ENCODE measurements at places on chromosomes 11 and 22.
A peak's percentile ranks its signal among the peaks of the same experiment; 100 is the strongest.

DNA sequence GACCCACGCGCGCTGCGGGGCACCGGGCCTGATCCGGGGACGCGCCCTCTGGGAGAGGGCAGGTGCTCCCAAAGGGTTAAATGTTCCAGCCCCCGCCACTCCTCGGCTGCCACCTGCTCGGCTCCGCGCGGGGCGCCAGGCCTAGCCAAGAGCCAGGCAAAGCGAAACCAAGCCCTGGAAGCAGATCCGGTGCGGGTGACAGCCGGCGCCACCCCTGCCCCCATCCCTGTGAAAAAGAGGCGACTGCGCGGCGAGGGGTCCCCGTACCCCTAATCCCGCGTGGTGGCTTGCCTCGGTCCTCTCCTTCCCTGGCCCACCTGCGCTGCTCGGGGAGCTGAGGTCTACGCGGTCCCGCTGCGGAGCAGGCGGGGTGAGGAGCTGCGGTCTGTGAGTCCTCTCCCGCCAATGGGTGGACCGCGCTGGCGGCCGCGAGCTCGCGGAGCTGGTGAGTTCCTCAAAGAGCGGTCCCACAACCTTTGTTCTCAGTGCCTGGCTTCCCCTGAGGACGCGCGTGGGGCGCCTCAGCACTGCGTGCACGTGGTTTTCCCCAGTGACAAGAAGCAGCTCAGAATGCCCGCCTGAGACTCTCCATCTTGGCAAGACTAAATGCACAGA is at the start of gene ME3:
TSS of gene ME3 (minus strand) at position 610 of the 615 bp plus-strand sequence.
- peak; percentile 91 for DNase-seq

GRCh38 chr11:67357831-67358670 is 4.7 kb upstream of the POLD4 start:
- DNase-seq: no peak

- no peak for DNase-seq
Observed at GRCh38 chr11:35293699-35294098, 125.7 kb downstream of the SLC1A2 start.

DNA sequence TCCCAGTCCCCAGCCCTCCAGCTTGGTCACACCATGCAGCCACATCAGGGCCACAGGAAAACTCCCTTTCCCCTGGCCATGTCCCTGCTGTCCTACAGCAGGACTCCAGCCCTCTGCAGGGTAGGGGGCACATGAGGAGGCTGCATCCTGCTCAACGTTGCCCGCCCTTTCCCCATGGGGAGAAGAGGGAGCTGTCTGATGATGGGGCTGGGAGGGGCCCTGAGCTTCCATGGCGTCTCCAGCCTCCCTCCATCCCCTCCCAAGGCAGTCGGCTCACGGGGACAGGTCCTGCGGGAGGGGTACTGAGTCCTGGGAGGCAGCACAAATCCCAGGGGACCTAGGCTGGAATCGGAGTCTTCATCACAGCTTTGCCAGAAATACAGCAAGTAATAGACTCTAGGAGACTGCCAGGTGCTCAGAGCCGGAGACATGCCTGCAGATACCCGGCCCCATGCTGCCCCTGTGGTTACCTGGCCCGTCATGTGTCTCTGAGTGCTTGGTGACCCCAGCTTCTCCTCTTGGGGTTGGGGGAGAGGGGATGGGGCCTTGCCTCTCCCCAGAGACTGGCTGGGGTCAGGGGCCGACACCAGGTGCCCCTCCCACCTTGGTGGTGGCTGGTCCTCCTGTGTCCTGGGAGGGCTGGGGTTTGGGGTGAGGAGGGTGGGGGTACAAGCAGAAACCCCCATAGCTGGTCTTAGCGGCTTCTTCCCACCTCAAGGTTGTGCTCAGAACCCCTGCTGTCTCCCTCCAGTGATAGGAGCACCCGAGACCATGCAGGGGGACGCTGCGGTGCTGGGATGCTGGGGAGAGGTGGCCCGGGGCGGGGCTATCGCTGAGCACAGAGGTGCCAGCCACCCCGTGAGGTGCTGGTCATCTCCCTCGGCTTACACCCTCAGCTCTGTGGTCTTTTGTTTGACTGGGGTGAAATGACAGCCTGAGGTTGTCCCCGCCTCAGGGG is 2.3 kb downstream of the MRGPRE start:
- no peak for DNase-seq

GRCh38 chr11:24747275-24748251 is 250.7 kb downstream of the LUZP2 start:
- no peak for DNase-seq

DNA sequence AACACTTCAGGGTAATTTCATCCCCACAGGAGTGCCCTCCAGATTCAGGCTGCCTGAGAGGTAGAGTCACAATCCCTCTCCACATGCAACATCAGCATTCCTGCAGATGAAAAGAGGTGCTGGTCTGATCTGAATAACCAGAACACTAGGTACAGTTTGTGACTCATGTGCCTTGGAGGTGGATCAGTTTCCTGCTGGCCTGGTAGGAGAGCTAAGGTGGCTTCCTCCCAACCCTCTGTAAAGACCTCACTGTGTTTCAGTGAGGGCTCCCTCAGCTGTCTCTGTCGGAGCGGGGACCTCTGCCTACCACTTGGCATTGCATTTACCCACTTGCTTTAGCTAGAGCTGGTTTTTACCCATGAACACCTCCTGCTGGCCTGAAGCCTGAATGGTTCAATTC is 7.6 kb downstream of the OR9G1 start:
- DNase-seq: no peak

DNA sequence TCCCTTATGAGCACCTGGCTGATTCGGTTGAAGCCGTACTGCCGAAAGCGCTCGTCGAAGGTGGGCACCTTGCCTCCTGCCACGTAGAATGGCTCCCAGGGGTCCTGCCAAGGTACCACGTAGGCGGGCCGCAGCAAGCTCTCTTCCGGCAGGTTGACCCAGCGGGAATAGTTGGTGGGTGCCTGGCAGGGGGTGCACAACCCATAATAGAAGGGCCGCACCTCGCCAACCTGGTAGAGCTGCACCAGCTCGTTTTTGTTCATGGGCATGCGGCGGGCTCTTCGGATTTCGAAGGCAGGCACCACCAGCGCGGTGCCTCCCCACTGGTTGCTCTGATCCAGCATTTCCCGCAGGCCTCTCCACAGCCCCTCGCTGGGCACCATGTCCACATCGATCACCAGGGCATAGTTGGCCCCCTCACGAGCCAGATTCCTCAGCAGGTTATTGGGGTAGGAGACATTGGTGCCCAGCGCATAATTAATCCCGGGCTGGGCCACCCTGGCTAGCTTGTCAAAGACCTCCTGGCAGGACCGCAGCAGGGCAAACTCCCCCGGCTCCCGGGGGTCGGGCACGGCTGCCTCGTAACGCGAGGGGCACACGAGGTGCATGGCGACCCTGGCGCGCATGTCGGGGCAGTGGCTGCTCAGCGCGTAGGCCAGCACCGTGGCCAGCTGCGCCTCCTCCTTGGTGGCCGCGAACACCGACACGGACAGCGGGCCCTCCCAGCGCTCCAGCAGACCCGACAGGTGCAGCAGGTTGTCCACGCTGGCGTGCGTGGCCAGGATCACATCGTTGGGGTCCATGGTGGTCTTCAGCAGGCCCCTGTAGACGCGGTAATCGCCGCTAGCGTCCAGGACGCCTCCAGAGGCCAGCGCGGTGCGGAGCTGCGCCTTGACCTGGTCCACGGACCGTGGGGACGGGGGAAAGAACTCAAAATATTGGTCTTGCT is 679 bp downstream of the B4GAT1 start:
- DNase-seq: no peak

GRCh38 chr22:26617271-26618199 is at the start of gene CRYBB1:
Gene CRYBB1, minus strand, starts transcription at chr22:26618027. Its CDS starts 1,708 bp downstream, at chr22:26616319.
- peak; percentile 82 for DNase-seq

DNA sequence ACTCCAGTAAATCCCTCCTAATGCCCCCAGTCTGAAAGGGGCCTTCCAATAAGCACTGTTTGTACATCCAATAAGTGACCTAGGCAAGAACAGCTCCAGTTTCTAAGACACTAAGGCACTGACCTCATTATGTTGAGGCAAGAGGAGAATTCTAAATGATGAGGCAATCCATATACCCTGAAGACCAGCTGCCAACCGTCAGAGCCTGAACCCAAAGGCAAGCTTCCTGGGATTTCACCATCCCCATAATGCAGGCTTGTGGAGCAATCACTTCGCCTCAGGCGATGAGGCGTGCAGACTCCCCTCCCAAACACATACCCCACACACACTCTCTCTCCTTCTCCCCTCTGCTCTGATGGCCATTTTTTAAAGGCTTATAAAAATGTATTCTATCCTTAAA is 49.5 kb downstream of the LGR4 start:
- peak; percentile 30 for DNase-seq

DNA sequence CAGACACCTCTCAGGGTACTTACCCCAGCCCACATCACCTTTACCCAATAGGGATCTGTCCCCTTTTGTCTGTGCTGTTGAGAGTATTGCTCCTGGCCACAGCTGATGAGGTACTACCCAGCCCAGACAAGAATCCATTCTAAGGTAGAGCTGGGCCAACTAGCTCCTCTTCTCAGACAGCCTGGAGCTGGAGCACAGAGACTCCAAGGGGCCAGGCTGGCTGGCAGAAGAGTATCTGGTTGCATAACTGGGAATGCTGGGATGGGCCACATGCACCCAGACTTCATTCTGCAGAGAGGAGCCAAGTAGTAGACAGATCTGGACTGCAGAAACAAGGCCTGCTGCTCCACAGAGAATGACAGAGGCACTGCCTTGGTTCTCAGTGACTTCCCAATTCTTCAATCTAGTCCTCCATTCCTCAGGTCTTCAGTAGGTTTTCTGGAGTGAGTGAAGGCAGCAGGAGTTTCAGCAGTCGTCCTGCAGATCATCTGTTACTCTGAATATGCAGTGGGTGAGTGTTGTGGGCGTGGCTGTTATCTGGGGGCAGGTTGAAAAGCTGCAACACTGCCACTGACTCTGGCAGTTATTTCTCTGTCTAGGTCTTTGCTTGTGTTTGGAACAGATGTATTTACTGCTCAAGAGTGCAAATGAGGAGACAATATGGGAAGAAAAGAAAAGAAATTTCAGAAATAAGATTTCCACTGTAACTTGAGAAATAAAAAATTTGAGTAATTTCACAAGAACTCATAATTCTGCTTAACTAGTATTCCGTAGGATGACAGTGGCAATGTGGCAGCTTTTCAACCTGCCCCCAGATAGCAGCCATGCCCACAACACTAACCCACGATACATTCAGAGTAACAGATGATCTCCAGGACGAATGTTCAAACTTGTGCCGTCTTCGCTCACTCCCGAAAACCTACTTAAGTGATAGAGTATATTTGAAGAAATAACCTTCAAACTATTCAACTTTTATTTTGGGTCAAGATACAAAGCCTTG is 34.9 kb downstream of the MAPK1 start:
- DNase-seq: no peak

GRCh38 chr22:31646186-31647019 is 15.6 kb downstream of the PISD start:
- peak; percentile 73 for DNase-seq

GRCh38 chr11:64711956-64712362 is 11.0 kb downstream of the NRXN2 start:
- no peak for DNase-seq

DNA sequence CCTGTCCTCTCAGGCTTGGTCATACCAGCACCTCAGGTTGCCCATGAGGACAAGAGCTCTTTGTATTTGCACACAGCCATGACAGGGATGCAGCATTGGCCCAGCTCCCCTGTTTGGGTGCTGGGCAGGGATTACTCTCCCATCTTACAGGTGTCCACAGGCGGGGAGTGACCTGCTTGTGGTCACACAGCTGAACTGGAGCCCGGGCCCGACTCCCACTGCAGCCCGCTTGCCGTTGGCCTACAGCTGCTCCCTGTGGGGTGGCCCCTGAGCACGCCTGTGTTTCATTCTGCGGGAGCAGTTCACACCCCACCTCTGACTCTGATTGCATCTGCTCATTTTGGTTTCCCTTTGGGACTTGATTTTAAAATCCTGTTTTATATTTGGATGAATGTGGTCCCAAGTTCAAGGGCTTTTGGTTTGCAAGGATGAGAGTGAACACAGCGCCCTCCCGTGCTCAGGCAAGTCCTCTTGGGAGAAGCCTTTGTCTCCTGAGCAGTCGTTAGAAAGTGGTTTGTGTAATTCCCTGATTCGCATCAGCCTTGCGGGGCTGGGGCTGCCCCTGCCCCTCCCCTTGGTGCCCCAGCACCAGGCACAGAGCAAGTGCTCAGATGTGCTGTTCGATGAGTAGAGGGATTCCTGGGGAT is 9.3 kb downstream of the PICK1 start:
- no peak for DNase-seq

DNA sequence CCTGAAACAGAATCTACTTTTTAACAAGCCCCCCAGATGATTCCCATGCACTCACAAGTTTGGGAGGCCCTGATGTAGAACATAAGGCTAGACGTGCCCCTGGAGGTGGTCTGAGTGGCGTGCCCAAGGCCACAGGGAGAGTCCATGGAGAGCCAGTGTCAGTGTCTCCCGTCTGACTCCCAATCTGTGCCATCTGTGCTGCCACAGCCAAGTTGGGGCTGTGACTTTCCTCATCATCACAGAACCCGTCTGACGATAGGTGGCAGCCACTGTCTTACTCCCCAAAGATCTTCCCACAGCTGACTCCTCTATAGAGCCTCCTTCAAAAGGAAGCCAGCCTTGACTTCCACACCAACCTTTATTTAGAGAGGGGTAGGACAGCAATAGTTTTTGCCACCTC is 470.5 kb downstream of the SOX6 start:
- DNase-seq: no peak

GRCh38 chr11:12180257-12181205 is 70.1 kb downstream of the MICAL2 start:
- no peak for DNase-seq

GRCh38 chr11:62398011-62398994 is 20.5 kb upstream of the SCGB1A1 start:
- DNase-seq: no peak

GRCh38 chr11:46105134-46105628 is 16.1 kb downstream of the PHF21A start:
- no peak for DNase-seq

GRCh38 chr11:73340164-73340563 is 32.1 kb downstream of the ARHGEF17 start:
- no peak for DNase-seq

GRCh38 chr11:74438681-74439080 is 28.7 kb downstream of the KCNE3 start:
- DNase-seq: no peak

- DNase-seq: no peak
Observed at GRCh38 chr11:114115451-114115928, 56.0 kb downstream of the ZBTB16 start.

GRCh38 chr22:29152045-29152953 is 53.4 kb upstream of the EMID1 start:
- DNase-seq: peak; percentile 80

DNA sequence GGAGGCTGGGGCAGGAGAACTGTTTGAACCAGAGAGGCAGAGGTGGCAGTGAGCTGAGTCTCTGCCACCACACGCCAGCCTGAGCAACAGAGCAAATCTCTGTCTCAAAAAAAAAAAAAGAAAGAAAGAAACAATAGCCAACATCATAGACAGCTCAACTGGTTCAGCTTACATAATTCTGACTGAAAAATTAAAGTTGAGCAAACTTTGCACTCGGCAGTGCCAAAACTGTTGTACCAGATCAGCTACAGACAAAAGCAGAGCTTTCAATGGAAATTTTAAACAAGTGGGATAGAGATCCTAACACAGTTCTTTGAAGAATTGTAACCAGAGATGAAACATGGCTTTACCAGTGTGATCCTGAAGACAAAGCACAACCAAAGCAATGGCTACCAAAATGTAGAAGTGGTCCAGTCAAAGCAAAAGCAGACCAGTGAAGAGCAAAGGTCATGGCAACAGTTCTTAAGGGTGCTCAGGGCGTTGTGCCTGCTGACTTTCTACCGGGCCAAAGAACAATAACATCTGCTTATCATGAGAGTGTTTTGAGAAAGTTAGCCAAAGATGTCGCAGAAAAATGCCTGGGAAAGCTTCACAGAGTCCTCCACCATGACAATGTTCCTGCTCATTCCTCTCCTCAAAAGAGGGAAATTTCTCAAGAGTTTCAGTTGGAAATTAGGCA is 59.3 kb downstream of the TTC28 start:
- DNase-seq: no peak

GRCh38 chr22:17817079-17817478 is 42.8 kb upstream of the BID start:
- no peak for DNase-seq
